Caco-2 (cell line): ENCODE measurements at places on chromosomes 7 and 10. TPM values are rescaled to one million over a fixed set of nuclear protein-coding genes. Genes with fewer than 3 reads are reported as not detected.
A peak's percentile ranks its signal among the peaks of the same experiment; 100 is the strongest.

DNA sequence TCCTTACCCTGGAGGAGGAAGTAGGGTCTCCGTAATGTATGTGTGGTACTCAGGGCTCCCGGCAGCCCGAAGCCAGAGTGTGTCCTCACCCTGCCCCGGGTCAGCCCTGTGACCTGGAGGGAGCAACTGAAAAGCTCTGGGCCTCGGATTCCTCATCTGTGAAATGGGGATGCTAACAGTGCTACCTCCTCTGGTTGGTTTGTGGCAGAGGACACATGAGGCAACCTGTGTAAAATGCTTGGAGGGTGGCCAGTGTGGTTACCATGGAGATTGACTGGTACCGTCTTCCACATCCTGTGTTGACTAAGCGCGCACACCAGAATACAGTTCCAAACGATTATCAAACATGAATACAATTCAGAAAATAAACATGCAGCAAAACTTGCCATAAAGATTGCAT is 163.8 kb upstream of the KLF6 start:
- DNase-seq = no peak
- H3K27ac ChIP-seq = no peak overlapping the region
- no peak overlapping the region for H3K4me3 ChIP-seq
- peaks cover 7% of the 10 kb centered on the region; the same call in 1 of the 2 replicates for H3K4me1 ChIP-seq
- H3K36me3 ChIP-seq = no peaks in the 10 kb centered on the region

DNA sequence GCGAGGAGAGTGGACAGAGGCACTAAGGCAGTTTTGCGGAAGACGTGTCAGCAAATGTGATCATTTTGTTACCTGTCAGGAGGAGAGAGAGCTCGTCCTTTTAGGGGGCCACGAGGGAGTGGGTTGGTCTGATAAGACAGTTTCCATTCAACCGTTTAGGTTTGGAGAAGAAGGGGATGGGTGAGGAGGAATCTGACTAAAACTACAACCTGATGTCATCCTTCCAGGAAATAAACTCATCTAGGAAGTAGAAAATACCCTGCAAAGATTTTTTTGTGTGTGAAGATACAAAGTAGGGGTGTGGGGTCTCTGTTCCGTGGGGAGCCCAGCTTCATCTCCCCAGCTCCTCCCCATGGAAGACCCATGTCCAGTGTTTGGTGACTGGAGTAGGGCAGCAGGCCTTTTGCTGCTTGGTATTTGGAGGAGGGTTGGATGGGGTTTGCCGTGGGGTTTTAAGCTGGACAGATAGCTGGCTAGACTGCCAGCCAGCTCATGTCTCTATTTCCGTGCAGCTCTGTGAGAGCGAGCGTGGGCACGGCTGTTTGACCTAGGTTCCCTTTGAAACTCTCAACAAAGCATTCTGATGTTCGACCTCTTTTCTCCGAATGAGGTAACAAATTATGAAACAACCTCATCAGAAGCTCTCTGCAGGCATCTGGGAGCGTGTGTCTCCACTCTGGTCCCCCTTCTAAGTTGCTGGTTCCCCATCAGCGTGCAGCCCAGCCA is 136.0 kb upstream of the TCF7L2 start:
- H3K4me1 ChIP-seq = peaks cover 43% of the 10 kb centered on the region
- peak overlapping the region; percentile 95 for H3K27ac ChIP-seq
- no peak for DNase-seq
- no peaks in the 10 kb centered on the region for H3K36me3 ChIP-seq

DNA sequence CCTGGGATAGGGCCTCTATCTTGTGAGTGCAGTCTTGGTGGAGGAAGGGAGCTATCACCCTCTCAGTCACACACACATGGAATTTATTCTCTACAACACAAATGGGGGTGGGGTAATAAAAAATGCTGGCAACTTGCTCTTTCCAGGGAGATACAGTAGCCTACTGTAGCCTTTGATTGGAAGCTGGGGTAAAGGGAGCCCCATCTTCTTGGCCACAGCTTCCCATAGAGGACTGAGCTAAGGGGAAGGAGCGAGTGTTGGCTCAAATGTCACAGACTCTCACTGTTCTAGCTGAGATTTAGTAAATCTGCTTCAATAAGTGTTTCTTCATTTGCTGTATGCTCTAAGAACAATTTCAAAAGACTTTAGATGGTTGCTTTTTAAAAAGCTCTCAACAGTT is 222.2 kb upstream of the CXCL12 start:
- H3K4me1 ChIP-seq = no peaks in the 10 kb centered on the region
- no peak for DNase-seq
- H3K36me3 ChIP-seq = no peaks in the 10 kb centered on the region
- H3K27me3 ChIP-seq = no peaks in the 10 kb centered on the region; the same call in 1 of the 2 replicates
- no peak overlapping the region for H3K4me3 ChIP-seq

DNA sequence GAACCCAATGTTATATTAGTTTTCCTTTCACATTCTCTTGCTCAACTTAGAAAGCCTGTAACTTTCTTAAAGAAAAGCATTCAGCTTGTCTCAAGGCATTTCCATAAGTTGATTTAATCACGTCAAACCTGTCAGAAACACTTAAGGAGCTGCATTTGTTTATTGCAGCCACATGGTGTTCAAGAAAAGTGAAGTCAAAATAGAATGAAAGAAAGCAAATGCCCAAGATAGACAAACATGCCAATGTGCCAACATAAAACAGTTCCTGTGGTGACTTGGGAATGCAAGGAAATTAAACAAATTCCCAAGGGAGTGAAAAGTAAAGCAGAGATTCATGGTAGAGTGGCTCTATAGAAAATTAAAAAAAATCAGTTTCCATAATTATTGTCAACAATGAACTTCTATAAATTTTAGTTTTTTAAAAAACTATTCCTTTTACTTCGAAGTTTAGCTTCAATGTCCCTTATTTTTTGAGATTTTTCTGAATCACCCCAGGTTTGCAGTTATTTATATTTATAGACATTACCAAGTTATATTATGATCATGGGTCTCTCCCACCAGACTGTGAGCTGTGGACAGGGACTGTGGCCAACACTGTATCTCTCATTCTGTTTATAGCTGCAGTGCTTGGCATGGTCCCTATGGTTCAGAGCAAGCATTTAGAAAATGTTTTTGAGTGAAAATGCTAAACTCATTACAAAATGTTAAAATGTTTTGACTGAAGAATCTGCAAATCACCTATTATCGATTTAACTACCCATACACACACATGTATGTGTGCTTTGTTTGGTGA is 887.4 kb downstream of the REEP3 start:
- no peak overlapping the region for H3K27ac ChIP-seq
- no peak overlapping the region for H3K4me3 ChIP-seq
- H3K36me3 ChIP-seq = no peaks in the 10 kb centered on the region
- H3K4me1 ChIP-seq = no peaks in the 10 kb centered on the region
- no peaks in the 10 kb centered on the region for H3K27me3 ChIP-seq

DNA sequence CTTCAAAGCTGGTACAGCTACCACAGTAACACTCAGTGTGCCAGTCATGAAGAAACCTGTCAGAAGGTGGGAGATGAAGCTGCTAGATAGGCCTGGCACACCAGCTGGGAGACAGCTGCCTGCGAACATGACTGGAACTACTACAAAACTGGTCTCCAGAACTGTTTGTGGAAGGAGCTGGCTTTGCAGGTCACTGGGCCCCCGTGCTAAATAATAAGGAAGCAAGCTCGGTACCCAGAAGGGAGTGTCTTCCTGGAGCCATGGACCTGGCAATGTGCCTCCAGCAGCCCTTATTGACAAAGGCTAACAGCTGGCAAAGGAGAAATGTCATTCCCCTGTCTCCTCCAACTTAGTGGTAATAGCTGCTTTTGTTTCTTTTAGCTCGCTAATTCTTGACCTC is 1217.6 kb upstream of the LRRN3 start:
- H3K4me3 ChIP-seq = no peak overlapping the region
- no peak for DNase-seq
- H3K27me3 ChIP-seq = no peaks in the 10 kb centered on the region
- H3K36me3 ChIP-seq = no peaks in the 10 kb centered on the region

- no peak for DNase-seq
- no peak overlapping the region for H3K4me3 ChIP-seq
- H3K27ac ChIP-seq = no peak overlapping the region
- peaks cover 4% of the 10 kb centered on the region for H3K4me1 ChIP-seq
Measured at GRCh38 chr10:100984672-100985177, 2.6 kb downstream of the MRPL43 start.

GRCh38 chr10:33117230-33117629 is 159.2 kb upstream of the ITGB1 start:
- H3K36me3 ChIP-seq = no peaks in the 10 kb centered on the region
- no peak for DNase-seq
- no peaks in the 10 kb centered on the region for H3K4me1 ChIP-seq

GRCh38 chr7:151157645-151158329 is 9.7 kb downstream of the GBX1 start:
- peaks cover 1% of the 10 kb centered on the region; the same call in 1 of the 2 replicates for H3K27me3 ChIP-seq
- H3K4me3 ChIP-seq = no peak overlapping the region
- H3K4me1 ChIP-seq = no peaks in the 10 kb centered on the region
- no peaks in the 10 kb centered on the region for H3K36me3 ChIP-seq
- no peak overlapping the region for H3K27ac ChIP-seq
- DNase-seq = no peak

DNA sequence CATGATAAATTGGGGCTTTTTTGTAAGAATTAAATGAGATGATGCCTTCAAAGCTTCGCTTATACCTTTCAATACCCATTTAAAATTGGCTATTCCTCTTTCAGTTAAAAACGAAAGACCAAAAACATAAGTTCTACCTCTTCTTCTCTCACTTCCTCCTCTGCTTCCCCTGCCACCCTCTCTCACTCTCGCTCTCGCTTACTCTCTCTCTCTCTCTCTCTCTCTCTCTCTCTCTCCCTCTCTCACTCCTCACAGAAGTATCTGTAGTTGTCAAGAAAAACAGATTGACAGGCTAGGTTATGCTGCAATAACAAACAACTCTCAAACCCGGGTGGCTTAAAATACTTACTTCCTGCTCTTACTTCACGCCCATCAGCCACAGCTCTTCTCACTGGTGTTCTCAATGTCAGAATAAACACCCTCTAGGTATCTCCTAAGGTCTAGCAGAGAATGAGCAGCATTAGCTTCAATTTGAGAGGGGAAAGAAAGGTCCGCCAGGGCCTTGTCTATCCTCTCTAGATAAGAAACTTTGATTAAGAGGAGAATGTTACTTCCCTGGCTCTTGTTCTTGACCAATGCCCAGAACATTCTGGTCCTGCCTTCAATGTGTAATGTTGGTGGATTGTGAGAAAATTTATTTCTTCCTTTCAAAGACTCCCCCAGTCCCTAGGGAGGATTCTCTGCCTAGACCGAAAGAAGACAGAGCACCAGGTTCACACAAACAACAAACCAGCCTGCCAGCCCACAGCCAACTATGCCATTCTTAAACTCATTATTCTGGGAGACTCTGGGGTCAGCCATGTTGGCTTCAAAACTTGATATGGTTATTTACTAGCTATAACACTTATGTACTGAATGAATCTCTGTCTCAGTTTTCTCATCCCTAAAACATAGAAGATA is 1028.7 kb downstream of the XPNPEP1 start:
- H3K4me3 ChIP-seq = no peak overlapping the region
- no peak for DNase-seq
- H3K27ac ChIP-seq = no peak overlapping the region
- no peaks in the 10 kb centered on the region for H3K27me3 ChIP-seq

DNA sequence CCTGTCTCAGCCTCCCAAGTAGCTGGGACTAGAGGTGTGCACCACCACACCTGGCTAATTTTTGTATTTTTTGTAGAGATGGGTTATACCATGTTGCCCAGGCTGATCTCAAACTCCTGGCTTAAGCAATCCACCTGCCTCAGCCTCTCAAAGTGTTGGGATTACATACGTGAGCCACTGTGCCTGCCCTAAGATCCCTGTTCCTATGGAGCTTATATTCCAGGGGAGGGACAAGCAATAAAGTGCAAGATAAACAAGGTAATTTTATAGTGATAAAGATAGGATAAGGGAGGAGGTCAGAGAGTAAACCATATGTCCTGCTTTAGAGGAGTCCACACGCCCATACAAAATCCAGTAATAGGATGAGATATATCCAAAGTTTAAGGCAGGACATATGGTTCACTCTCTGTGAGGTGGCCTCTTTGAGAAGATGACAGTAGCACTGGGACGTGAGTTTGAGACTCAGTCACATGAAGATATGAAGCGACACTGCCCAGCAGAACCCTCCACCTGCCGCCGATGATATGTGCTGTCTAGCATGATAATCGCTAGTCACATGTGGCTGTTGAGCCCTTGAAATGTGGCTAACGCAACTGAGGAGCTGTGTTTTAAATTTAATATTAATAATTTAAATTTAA is 113.5 kb upstream of the PDCD4 start:
- no peak for DNase-seq
- no peak overlapping the region for H3K4me3 ChIP-seq
- H3K27me3 ChIP-seq = no peaks in the 10 kb centered on the region
- no peak overlapping the region for H3K27ac ChIP-seq

DNA sequence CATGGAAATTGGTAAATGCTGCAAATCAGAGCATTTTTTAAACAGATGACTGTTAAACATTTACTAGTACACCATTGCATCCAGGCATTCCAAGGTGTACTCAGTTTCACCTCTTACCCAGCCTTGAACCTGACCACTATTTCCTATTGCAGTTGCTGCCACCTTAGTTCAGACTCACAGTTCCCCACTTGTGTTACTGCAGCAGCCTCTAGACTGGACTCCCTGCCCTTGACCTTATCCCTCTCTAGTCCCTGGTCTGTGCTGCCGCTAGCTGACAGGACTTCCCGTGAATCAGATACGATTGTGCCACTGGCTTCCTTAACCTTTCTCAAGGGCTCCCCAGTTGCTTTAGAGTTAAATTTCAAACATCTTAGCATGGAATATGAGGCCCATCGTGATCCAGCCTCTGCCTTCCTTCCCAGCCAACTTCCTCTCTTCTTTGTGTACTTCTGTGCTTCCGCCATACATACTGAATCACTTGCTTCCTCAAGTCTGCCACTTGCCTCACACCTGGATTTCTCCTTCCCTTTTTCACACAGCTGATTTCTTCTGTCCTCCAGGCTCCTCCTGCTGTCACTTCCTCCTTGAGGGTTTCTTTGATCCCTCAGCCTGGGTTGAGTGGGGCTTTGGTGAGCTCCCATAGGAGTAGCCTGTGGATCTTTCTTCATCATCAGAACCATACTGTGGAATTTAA is 118.7 kb upstream of the GJD4 start:
- H3K4me1 ChIP-seq = no peaks in the 10 kb centered on the region
- no peak overlapping the region for H3K27ac ChIP-seq
- H3K27me3 ChIP-seq = no peaks in the 10 kb centered on the region
- H3K36me3 ChIP-seq = peaks cover 3% of the 10 kb centered on the region
- H3K4me3 ChIP-seq = no peak overlapping the region
- DNase-seq = no peak

- H3K4me3 ChIP-seq = no peak overlapping the region
- no peak overlapping the region for H3K27ac ChIP-seq
- H3K4me1 ChIP-seq = no peaks in the 10 kb centered on the region
- H3K27me3 ChIP-seq = no peaks in the 10 kb centered on the region
- no peaks in the 10 kb centered on the region for H3K36me3 ChIP-seq
Measured at GRCh38 chr7:12851841-12852240, 164.4 kb downstream of the ARL4A start.

GRCh38 chr10:78619115-78619851 is 449.5 kb upstream of the ZMIZ1 start:
- H3K4me1 ChIP-seq = peaks cover 7% of the 10 kb centered on the region; the same call in 1 of the 2 replicates
- H3K27me3 ChIP-seq = no peaks in the 10 kb centered on the region
- H3K4me3 ChIP-seq = no peak overlapping the region
- peak; percentile 53 for DNase-seq
- no peaks in the 10 kb centered on the region for H3K36me3 ChIP-seq
- H3K27ac ChIP-seq = peak overlapping the region; percentile 82

- no peak for DNase-seq
- H3K4me1 ChIP-seq = no peaks in the 10 kb centered on the region
- no peak overlapping the region for H3K27ac ChIP-seq
- no peaks in the 10 kb centered on the region for H3K36me3 ChIP-seq
- no peaks in the 10 kb centered on the region for H3K27me3 ChIP-seq
Measured at GRCh38 chr10:77741746-77742145, 104.1 kb upstream of the KCNMA1 start.

Gene UNCX
- total RNA-seq = not detected in 2 replicates

Gene GPNMB
- total RNA-seq = 0.79 and 1.2 TPM in 2 replicates

Gene CCDC146
- total RNA-seq = 1.4 and 2.6 TPM in 2 replicates

Gene PALD1
- 8.9 and 10.3 TPM in 2 replicates for total RNA-seq

Gene ADCYAP1R1
- total RNA-seq = not detected in 2 replicates
